Esophagus squamous epithelium (tissue), 5 donors: ENCODE measurements at places on chromosomes 13 and 19. TPM values are rescaled to one million over a fixed set of nuclear protein-coding genes. Genes with fewer than 3 reads are reported as not detected.

- no peak for DNase-seq
Measured at GRCh38 chr19:5127717-5128116, 158.8 kb downstream of the KDM4B start.

GRCh38 chr13:41820581-41821237 lies 140.2 kb downstream of the VWA8 start:
- no peak for DNase-seq

DNA sequence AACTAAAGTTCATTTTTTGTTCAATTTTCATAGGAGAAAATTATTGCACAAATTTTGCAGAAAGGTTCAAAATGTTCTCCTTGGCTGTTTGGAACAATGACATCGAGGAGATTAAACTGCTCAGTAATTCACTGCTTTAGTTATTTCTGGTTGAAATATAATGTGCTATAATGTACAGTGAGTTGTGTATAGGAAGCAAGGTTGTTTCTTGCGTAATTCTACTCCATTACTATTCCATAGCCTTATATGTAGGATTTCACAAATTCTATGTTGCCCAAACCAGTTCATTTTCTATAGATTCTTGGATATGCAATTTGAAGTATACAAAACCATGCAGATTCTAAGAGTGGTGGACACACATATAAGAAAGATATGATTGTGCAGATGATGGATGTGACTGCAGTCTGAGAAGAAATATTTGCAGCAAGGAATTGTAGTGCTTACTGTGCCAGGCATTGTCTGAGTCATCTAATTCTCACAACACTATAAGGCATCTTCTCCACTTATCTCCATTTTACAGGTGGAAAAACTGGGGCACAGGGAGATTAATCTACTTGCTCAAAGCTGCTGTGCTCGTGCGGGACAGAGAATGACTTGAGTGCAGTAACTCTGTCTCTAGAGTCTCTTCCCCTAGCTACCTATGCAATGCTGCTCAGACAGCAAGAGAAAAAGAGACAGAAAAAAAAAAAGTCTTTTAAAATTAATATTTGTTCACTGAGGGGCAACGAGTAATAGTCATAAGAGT lies 515.5 kb downstream of the MYO16 start:
- DNase-seq = no peak

Gene CEACAM8
- not detected for total RNA-seq

Gene BRSK1
- not detected for total RNA-seq

Gene ZNF793
- 1.2 TPM for total RNA-seq

Gene PLIN4
- 2.2 TPM for total RNA-seq
